ENCODE measurements at places on chromosomes 3 and 15.

DNA sequence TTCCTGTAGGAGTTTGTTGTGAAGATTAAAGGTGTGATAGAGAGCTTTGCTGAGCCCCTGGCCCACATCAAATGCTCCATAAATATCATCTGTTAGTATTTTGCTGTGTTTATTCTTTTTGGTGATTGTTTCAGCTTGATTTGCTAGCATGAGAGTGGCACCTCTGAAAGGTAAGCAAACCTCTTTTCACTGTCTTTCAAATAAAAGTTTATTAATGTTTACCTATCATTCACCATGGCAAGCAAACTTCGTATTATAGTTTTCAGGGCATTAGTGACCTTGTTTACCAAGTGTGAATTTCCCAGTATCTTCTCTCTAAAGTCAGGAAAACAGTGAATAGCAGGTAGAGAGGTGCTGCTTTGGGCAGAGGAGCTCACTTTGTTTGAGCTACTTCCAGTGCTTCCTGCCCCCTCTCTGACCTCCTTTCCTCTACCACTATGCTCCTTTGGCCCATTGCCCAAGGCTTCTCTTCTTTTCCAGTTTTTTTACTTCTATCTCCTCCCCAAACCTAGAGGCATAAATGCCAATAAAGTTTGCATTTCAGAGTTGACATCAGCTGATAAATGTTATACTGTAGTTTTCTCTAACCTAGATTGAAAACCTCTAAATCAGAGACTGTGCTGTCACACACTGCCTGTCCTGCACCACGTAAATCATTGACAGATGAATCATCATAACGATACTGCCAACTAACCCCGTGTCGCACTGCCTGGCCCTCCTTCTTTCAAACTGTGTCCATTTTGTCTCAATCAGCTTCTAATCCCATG is 569.0 kb downstream of the TUSC7 start:
- no peak for DNase-seq

DNA sequence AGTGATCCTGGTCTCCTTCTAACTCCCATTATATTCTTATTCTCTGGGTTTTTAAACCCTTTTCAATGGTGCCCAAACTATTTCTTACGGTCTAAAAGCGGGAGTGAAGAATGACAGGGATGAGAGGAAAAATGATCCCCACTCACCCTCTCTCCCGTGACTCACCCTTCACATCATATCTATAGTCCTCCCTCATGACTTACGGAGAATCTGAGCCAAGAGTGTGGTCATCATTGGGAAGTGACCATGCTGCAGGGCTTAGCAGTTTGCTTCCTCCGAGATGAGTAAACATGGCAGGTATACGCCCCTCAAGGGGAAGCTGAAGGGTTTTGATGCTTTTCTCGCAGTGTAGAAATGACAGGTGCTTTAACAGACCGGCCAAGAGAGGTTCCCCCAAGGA is 274.0 kb downstream of the RYR3 start:
- no peak for DNase-seq

GRCh38 chr15:63345391-63345752 is 36.3 kb downstream of the CA12 start:
- DNase-seq, result no peak

DNA sequence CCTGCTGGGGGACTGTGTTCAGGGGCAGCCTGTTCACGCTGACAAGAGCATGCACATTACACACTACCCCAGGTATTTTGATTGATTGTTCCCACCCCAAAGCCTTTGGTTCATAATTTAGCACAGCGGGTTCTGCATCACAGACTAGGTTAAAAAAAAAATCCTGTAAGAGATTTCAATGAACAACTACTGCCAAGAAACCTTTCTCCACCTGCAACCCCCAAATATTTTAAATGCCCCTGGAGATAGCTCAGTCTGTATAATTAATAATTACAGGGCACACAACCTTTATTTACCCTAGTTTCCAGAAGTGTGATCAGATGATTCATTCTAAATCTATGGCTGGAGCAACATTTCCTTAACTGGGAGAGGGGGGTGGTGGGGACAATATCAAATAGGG is 87.6 kb downstream of the NR2F2 start:
- DNase-seq, result no peak

DNA sequence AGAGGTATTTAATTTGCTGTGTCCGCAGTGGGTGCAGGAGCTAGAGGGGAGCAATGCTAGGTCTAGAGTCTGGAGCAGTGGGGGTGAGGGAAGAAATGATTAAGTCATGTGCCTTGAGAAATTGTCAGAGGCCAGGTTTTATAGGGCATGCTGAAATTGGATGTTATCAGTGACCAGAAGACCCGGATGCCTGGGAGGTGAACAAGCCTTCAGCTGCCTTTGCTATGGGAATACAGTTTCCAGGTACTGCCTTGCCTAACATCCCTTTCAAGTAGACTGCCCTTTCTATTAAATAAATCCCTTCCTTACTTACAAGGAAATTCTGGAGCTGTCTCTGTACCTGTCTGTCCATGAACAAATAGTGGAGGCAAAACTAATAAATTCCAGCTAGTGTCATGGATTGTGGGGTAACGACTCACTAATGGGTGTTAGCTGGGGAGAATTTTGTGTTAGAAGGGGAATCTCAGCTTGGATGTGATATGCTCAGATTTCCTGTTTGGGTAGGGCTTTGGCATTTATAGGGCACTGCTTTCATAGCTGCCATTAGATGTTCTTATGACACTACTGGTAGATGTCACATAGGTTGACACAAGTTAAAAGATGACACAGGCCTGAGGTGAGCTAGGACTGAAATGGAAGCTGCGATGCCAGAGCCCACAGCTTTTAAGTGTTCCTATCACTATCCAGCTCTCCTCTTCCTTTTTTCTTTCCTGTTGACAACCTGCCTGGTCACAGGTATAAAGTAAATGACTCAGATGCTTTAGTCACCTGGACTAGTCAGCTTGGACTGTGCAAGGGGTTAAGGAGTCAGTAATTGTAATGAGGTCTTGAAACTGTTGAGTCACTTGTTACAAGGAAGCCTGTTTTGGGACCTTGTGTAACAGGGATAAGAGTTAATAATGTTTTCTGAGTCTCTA is 21.3 kb downstream of the CHD2 start:
- DNase-seq, result peak; percentile 76

DNA sequence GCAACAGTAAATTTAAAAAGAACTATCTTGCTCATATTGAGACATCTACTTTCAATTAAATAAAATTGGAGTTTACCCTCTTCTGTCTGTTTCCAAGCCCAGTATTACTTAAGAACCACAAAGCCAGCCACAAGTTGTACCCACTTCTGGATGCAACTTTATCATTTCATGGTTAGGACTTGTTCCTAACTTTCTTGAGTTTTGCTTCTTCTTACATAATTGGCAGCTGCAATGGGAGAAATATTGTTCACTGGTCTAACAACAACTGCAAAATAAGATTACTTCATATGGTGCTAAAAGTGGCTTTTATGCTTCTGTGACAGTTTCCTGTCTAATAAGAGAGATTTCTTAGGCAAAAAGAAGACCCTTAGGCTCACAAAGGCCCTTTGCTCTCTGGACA is 240.6 kb downstream of the OTOL1 start:
- no peak for DNase-seq

DNA sequence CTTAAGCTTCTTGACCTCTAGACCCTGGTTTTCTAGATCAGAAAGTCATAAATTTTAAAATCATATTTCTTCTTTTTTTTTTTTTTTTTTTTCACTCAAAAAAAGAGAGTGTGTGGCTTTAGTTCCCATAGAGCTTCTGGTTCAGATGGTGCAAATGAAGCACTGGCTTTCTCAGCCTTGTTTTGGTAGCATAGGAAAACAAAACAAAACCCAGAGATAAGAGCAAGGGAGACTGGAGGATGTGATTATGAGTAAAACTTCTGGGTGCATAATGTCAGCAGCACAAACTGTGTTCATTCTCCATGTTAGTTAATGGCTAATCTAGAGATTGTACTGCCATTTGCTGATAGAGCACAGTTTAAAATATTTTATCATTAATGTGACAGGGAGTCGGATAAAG is 55.4 kb downstream of the RARB start:
- DNase-seq, result peak; percentile 42

GRCh38 chr3:30721314-30721634 is 114.9 kb downstream of the TGFBR2 start:
- no peak for DNase-seq

GRCh38 chr3:64355401-64355807 is 130.1 kb upstream of the PRICKLE2 start:
- DNase-seq, result peak; percentile 69

- no peak for DNase-seq
These were observed 407.0 kb downstream of the GAP43 start for GRCh38 chr3:116030131-116030850.

- no peak for DNase-seq
These were observed 55.1 kb upstream of the ZBTB38 start for GRCh38 chr3:141313093-141313683.

DNA sequence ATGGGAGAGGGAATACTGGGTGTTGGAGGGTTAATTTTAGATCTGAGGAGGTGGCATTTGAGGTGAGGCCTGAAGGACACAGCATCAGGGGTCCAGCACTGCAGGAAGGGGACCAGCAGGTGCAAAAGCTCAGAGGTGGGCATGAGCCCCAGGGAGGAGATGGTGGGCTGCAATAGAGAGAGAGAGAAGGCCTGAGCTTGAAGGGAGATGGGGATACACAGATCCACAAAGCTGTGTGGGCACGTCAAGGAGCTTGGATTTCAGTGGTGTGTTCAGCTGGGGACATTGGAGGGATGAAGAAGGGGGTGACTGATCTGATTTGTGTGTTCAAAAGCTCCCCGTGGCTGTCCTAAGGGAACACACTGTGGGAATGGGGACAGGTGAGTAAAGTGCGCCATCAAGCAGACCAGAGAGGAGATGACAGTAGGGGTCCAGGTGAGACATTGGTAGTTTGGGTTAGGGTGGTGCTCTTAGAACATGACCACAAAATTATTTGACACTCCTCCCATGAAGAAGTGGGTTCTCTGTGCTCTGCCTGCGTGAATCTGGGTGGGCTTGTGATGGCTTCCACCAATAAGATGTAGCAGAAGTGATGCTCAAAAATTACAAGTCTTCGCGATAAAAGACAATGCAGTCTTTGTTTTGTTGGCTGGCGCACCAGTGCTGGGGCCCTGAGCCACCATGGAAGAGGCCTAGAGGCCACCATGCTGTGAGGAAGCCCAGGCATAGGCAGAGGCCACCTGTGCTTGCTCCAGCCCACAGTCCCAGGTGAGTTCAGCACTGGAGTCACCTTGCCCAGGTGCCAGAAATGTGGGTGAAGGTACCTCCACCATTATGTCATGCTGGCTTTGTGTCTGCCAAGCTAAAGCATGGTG is 1.9 kb upstream of the WNT7A start:
- DNase-seq, result no peak

DNA sequence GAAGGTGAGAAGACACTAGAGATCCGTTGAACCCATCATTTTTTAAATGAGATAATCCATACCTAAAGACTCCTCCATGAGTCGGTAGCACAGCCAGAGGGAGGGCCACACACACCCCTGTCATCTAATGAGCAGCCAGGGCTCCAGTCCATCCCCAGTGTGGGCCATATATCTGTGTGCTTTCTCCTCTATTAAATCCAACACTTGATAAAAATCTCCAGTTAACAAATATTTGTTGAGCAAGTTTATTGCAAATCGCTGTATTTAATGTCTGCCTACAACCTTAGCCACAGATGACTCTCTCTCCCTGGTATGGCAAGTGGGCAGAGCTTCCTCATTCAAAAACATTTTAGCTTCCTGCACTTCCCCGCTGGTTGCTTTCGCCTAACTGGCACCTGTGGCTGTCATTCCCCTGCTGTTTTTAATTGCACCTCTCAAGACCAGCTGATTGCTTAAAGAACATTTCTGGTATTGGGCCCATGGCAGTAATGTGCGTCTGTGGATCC is 82.8 kb downstream of the SMAD3 start:
- DNase-seq, result peak; percentile 94

DNA sequence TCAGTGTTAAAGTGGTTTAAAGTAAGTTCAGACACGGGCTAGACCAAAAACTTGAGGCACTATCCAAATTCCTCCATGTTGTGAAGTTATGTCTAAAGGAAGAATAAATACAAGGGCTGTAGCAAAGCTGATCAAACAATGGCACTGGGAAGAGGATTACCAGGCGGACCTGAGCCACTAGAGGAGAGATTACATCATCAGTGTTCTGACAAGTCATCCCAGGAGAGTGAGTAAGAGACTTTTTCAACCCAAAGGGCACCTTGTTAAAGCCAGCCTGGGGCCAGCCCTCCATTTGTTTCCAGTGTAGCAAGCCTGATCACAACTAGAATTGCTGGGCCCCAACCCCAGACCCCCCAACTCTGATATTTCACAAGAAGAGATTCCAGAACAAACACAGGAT is 166.9 kb downstream of the DCLK3 start:
- no peak for DNase-seq
